Ovary (tissue), 10 donors: ENCODE measurements at places on chromosomes 11 and 22. TPM values are rescaled to one million over a fixed set of nuclear protein-coding genes. Genes with fewer than 3 reads are reported as not detected.

- DNase-seq, result no peak
Observed at GRCh38 chr11:132028380-132029240, 658.2 kb downstream of the NTM start.

The GLYATL1B gene
- total RNA-seq, result not detected

GRCh38 chr22:26161746-26162145 lies 7.5 kb upstream of the SEZ6L start:
- DNase-seq, result no peak

The ZNF70 gene
- 17.8 TPM for total RNA-seq

- no peak for DNase-seq
Observed at GRCh38 chr22:27348634-27349033, 452.9 kb downstream of the MN1 start.

DNA sequence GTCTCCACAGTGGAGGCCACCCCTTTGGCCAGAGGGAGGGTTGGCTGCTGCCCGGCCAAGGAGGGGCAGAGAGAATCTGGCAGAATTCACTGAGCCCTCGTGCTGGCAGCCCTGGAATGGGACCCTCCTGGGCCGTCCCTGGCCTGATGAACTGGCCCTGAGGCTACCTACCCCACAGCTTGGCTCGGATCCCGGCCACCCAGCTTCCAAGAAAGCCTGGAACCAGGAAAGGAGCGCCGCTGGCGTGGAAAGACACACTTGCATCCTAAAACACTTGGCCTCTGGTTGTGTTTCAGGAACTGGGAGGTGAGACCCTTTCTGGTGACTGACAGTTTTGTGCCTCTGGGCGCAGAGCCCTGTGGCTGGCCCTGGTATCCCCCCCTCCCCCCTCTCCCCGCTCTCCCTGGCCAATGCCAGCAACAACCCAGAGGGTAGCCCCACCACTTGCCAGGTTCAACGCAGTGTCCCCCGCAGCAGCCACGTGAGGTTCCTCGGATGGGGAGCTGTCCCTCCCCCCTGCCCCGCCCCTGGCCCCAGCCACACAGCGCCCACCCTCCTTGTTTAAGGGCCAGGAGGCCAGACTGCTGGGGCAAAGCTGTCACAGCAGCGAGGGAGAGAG lies 693 bp downstream of the NFAM1 start:
- DNase-seq, result no peak

GRCh38 chr11:15629690-15630321 lies 515.1 kb downstream of the INSC start:
- DNase-seq, result no peak

DNA sequence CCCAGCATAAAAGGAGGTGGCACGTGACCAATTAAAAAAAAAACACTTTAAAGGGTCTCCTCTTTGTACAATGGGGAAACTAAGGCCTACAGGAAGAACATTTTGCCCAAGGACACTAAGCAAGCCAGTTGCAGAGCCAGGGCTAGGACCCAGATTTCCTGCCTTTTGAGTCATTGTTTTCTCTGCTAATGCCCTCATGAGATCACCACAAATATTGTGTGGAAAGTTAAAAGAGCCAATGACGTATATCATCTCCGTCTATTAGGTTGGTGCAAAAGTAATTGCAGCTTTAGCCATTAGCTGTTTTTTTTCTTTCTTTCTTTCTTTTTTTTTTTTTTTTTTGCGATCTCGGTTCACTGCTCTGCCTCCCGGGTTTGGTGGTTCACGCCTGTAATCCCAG lies 24.1 kb upstream of the LRRC32 start:
- DNase-seq, result no peak

DNA sequence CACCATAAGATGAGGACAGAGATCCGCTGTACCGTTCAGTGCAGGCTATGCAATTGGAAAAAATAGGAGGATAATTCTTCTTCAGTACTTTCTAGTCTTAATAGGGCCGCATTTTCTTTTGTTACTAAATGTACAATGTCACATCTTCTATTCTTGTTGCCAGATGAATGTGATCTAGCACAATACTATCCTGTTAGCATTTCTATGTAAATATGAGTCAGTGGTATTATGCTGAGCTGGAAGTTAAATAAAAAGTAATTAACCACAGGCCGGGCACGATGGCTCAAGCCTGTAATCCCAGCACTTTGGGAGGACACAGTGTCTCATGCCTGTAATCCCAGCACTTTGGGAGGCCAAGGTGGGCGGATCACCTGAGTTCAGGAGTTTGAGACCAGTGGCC lies 24.4 kb upstream of the BIRC3 start:
- DNase-seq, result no peak

DNA sequence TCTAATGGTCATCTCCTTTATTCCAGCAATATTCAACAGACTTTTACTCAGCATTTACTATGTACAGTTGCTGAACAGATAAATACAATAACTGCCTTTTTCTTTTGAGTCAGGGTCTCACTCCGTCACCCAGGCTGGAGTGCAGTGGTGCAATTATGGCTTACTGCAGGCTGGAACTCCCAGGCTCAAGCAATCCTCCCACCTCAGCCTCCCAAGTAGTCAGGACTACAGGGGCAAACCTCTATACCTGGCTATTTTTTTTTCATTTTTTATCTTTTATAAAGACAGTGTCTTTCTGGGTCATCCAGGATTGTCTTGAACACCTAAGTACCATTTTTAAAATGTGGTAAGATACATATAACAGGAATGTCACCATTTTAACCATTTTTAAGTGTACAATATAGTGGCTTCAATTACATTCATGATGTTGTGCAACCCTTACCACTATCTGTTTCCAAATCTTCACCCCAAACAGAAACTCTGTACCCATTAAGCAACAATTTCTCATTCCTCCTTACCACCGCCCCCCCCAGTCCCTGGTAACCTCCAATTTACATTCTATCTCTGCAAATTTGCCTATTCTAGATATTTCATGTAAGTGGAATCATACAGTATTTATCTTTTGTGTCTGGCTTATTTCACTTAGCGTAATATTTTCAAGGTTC lies 67.8 kb downstream of the MIAT start:
- no peak for DNase-seq

GRCh38 chr11:127381247-127381646 lies 380.7 kb upstream of the KIRREL3 start:
- DNase-seq, result no peak

GRCh38 chr11:76336597-76336996 lies 44.3 kb downstream of the THAP12 start:
- DNase-seq, result no peak

The UBQLN3 gene
- total RNA-seq, result 0.79 TPM

- no peak for DNase-seq
Observed at GRCh38 chr22:20951932-20952380, 15.1 kb upstream of the AIFM3 start.

The SLC5A1 gene
- total RNA-seq, result not detected

GRCh38 chr11:1837171-1838076 lies 1.4 kb upstream of the TNNI2 start:
- DNase-seq, result peak; percentile 77

DNA sequence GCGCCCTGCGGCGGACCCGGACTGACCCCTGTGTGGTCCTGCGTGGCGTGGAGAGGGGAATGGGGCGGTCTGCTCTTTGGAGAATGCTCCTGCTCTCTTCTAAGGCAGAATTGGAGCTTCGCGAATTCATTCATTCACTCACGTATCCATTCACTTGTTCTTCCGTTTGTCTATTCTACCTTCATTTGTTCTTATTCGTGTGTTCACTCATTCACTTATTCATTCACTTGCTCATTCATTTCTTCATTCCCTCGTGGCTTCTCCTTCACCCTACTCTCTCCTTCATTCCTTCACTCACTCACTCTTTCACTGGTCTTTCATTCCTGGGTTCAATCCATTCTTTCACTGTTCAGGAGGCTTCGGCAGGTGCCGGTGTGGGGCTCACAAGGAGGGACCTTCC lies 69.6 kb downstream of the WNT7B start:
- no peak for DNase-seq

GRCh38 chr11:86606836-86607481 lies 65.5 kb downstream of the ME3 start:
- no peak for DNase-seq

GRCh38 chr11:19915808-19916207 lies 203.2 kb downstream of the NAV2 start:
- no peak for DNase-seq

The PTPN5 gene
- total RNA-seq, result 0.60 TPM

DNA sequence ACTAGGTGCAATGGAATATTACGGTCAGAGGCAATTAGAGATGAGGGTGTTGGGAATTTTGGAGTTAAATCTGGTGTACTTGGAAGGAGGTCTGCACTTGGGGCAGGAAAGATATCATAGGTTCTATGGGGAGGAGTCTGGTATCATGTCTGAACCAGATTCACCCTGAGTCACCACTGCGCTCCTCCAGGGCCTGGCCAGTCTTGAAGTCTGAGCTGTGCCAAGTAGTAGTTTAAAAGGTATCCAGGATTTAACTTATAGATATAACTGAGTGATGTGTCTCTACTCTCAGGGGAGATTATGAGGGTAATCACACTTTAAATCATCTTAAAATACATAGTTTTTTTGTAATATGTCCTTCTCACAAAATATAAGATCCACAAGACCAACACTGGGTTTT lies 6.6 kb downstream of the CNGA4 start:
- DNase-seq, result no peak

DNA sequence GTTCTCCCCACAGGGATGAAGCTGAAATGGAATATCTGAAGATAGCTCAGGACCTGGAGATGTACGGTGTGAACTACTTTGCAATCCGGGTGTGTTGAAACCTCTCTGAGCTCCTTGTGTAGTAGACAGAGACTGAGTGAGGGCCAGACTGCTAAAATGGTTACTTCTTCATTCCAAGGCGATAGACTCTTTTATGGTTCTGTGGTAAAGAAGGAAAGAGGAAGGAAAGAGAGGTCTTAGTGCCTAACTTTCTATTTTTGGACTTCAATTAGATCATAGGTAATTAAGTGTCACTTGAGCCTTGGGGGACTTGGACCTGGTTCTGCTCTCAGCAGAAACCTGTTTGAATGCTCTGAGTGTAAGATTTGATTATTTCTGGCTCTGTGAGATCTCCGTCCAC lies 54.7 kb downstream of the NF2 start:
- DNase-seq, result no peak

- no peak for DNase-seq
Observed at GRCh38 chr11:61333550-61334433, 764 bp downstream of the TKFC start.

DNA sequence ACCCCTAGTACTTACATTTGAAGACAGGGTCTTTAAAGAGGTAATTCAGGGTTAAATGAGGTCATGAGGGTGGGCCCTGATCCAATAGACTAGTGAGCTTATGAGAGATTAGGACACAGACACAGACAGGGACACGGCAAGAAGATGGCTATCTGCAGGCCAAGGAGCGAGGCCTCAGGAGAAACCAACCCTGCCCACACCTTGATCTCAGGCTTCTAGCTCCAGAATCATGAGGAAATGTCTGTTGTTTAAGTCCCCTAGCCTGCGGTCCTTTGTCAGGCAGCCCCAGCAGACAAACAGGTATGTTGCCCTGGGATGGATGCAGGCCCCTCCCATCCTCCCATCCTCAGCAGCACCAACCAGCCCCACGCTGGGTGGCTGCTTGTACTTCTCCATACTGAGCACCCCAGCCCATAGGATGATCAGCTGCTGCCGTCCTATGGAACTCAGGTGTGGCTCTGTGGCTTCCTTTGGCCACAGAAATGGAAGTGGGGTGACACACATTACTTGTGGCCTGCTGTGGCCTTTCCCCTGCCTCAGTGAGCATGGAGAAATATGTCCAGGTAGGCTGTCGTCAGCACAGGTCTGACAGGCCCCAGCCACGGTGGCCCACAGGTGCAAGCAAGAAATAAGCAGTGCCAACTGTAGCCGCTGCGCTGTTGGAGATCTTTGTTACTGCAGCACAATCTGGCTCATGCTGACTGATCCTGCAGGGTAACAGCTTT lies 7.9 kb downstream of the GNB1L start:
- DNase-seq, result no peak

The FOLR1 gene
- not detected for total RNA-seq

DNA sequence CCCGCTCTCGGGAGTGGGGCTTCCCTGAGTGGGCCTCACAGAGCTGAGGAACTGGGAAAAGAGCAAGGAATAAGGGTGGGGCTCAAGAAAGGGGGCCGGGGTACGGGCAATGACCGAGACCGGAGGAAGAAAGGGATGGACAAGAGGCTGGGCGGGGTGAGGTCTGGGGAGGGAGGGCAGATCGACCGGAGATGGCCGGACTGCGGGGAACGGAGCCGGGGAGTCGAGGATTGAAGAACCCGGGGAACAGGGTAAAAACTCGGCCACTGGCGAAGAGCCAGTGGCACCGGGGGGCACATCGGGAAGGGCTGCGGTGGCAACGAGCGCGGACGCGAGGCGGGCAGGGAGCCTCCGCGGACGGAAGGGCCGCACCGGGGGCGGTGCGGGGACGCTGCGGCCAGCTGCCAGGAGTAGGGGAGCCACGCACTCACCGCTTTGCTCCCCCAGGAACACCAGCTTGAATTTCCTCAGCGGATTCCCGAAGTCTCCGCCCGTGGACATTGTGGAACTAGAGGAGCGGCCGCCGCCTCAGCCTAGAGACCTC lies 667 bp downstream of the RAB6A start:
- peak; percentile 71 for DNase-seq

The FAM111B gene
- total RNA-seq, result 0.18 TPM

DNA sequence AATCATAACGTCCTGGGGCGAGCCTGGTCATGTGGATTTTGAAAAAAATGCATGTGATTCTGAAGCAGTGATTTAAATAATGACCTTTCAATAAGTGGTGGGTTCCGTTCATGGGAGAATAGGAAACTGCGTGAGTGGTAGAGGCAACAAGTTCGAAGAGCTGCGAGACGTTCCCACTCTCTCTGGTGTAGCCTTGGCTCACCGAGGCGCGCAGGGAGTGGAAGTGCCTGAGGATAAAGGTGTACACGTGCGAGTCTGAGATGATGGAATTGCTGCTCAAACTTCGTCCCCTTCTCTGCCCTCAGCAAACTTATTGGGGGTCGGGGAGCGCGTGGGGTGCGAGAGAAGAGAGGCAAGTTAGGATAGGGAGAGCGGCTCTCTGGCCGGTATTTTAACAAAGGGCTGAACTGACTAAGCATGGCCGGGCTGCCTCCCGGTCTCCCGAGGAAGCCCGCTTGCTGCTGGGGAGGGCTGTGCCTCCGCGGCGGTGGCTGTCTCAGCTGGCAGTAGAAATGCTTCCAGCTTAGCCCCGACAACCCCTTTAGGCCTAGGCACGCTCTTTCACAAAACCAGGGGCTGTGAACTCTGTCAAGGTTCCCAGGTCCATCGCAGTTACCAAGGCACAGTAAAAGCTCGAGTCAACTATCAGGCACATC lies 875 bp upstream of the STT3A start:
- DNase-seq, result peak; percentile 33

The PHLDA2 gene
- 0.84 TPM for total RNA-seq

The CARD10 gene
- total RNA-seq, result 6.4 TPM

- no peak for DNase-seq
Observed at GRCh38 chr11:45361551-45361950, 75.4 kb upstream of the SYT13 start.

DNA sequence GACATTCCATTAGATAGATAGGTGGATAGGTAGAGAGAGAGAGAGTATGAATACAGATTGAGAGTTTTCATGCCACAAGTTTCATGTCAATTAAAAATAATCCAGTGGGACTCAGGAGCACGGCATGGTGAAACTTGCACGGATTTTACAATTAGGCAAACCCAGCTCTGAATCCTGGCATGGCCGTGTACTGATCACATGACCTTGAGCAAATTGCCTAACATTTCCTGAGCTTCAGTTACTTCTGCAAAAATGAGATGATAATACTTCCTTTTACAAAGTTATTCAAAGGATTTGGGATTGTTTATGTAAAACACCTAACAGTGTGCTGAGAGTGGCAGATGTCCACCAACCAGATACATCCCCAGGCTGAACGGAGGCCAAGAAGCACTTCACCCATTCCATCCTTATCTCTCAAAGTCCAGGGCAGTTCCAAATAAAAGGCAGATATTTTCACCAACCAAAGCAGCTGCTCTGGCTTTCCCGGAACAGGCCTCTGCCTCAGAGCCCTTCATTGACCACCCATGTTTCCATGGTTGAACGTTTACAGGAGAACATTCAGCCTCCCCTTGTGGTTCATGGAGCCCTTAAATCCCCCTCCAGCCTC lies 17.9 kb downstream of the APLNR start:
- no peak for DNase-seq
